ENCODE measurements at places on chromosomes 11 and 22.

- no peak for DNase-seq
These were observed 930.7 kb downstream of the BRD1 start for GRCh38 chr22:48896766-48897644.

GRCh38 chr11:125272092-125272491 is 107.5 kb downstream of the PKNOX2 start:
- DNase-seq = no peak

GRCh38 chr11:40716344-40717130 is 742.9 kb downstream of the LRRC4C start:
- no peak for DNase-seq

GRCh38 chr11:67584205-67584880 is 731 bp downstream of the GSTP1 start:
- peak; percentile 66 for DNase-seq

GRCh38 chr22:22926370-22927195 is 39.0 kb downstream of the IGLL5 start:
- no peak for DNase-seq

DNA sequence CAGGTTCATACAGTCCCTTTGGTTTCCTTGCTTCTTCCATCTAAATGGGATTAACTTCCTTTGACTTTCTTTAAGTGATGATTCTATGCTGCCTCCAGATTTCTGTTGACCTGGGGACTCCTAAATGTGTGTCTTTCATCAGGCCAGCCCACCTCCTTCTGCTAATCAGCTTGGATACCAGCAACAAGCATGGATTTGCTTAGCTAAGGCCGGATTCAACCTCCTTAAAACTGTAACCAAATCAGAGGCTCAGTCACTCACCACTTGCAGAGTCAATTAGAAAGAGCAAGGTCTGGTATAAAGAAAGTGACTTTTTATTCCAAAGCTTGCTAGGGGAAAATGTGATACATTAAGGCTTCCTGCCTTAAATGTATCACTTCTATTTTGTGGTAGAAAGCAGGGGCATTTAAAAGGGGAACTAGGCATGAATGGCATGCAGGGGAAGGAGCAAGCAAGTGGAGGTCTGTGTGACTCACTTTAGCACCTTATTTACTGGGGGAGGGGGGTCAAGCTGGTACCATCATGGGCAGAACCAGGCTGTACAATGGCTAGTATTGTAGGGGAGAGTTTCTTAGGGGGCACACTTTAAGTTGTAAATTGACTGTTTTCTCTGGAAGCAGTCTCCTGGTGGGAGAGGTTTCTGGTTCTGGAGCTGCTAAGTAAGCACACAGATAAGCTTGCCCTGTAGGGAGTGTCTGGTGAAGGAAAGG is 239.0 kb upstream of the PDGFD start:
- DNase-seq = no peak

- DNase-seq = no peak
These were observed 33.9 kb downstream of the TMEM45B start for GRCh38 chr11:129849447-129850130.

- no peak for DNase-seq
These were observed 24.9 kb downstream of the ART5 start for GRCh38 chr11:3616721-3617460.

DNA sequence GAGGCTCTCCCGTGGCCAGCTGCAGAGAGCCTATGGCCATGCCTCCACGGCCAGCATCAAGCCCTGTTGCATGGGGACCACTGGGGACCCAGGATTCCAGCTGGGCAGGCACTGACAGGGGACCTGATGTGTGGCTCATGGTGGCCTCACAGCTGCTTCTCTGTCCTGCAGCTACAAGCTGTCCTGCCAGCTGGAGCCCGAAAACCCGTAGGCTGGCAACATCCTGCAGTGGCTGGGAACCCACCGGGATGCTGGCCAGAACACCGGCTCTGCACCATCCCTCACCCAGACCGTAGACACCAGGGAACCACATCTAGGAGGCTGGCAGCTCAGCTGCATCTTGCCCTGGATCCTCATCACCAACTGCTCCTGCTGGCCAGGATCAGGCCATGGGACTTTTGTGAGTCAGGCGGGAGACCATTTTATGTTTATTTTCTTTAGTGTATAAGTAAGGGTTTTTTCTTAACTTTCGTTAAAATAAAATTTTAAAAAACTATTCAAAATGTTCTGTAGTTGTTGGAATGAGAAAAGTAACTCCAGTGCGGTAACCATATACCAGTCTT is 7.9 kb downstream of the RGL4 start:
- no peak for DNase-seq

- DNase-seq = peak; percentile 71
These were observed 11.8 kb upstream of the APLNR start for GRCh38 chr11:57248780-57249383.
